Caudate nucleus (tissue), 63 donors: ENCODE measurements at places on chromosomes 5 and 9.

- DNase-seq = no peak
Measured at GRCh38 chr5:143025971-143026370, 255.8 kb downstream of the ARHGAP26 start.

DNA sequence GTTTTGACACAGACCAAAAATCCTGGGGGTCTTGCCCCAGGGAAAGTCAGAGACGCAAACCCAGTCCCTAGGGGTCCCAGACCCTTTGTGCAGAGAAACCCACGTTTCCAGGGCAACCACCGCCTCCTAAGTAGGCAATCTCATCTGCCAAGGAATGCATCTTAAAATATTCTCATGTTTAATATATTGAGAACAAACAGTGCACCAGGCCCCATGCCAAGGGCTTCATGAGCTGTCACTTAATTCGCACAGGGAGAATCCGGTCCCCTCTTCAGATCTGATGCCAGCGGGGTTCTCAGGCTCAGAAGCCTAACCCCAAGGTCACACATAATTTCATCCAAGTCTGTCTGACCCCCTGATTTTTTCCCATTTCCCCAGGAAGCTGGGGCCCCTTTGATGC, 28.8 kb downstream of the CPLX2 start:
- no peak for DNase-seq

DNA sequence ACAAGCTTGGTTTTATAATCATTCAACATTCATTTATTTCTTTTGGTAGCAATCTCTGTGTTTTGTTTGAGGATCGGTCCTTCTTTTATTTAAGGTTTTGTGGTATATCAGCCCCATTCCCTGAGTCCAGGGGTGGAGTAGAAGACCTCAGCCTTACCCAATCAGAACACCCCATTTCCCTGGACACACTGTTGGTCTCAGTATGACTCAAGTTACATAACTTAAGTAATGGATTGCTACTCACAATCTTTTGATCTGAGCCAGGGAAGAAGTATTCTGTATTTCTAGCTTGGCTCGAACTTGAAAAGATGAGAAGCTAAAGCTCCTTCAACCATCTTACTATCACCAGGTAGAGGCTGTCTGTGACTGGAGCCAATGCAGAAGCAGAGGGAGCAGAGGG, 175.2 kb upstream of the HAPLN1 start:
- DNase-seq = no peak

- no peak for DNase-seq
Measured at GRCh38 chr5:156221816-156222215, 105.1 kb upstream of the SGCD start.
